GM23338 (cell line): ENCODE measurements at places on chromosomes 4 and X. TPM values are rescaled to one million over a fixed set of nuclear protein-coding genes. Genes with fewer than 3 reads are reported as not detected.

AKAP4 gene
- total RNA-seq: not detected in 2 replicates

DNA sequence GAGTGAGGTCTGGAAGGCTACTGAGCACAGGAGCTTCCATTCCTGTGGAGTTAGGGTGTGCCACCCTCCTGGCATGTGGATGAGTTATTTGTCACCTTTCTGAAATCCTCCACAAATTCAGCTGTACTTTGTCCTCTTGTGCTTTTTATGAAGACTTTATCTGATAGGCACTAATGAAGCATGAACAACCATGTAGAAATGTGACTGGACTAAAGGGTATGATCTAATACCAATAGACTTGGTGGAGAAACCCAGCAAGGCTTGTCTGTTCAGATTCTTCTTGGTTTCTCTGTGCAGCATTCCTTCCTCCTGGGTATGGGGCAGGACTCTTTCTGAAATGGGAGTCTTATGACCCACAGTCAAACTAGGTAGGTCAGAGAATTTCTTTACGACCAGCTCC, 9.6 kb downstream of the NBDY start:
- DNase-seq: no peak

DNA sequence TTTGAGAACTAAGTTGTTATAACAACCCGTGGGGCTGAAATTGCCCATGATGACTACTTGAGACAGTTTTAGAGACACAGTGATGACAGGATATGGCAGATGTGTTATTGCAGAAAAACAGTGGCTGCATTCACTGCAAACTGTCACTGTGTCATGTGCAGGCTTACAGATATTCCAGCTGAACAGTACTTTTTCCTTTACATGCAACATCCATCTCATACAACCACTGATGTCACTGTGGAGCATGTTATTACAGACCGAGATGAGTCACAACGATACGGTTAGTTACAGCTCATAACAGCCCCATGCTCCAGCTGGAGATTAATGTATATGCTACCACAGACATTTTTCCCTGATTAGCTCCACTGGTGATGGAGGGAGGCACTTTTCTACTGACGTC, 207.4 kb downstream of the TMA16 start:
- no peak for DNase-seq

DNA sequence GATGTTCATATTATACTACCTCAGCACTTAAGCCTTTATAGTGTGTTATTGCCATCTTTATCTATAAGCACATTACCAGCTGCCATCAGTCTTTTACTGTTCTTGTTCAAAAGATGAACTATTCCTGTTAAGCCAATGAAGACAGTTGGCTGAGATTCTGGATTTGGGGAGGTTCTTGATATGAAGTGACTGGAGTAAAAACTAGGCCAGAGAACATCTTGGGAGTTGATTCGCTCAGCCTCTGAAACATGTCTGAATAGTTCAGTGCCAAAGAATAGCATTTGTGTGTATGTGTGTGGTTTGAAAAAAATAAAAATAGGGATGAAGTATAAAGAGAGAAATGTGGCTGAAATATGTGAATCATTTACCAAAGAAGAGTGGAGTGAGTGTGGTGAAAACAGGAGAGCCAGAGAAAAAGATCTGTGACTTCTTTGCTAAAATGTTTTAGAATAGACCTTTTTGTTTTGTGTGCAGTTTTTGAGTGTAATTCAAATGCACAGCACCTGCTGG, 15.2 kb downstream of the EXOC1 start:
- DNase-seq: no peak

DNA sequence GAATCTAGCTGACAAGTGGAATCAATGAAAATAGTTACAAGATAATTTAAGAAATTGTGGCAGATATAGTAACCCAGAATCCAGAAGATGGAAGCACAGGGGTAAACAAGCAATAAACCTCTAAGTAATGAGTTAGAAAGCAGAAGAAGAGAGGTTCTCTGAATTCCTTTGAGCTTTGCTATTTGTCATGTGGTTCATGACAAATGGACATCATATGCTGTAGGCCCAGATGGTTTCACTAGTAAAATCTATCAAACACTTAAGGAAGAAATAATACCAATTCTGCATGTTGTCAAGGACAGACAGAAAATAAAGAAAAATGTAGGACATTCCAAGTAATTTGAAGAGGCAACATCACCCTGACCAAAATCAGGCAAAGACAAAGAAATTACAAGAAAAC, 480.8 kb upstream of the INTU start:
- no peak for DNase-seq
